Activated naive CD4-positive, alpha-beta T cell treated with anti-CD3 and anti-CD28 coated beads, Interleukin-2, amount 10 ng/mL, durations not matched to agents 5 hours and 36 hours (primary cell): ENCODE measurements at places on chromosomes 11 and 22. TPM values are rescaled to one million over a fixed set of nuclear protein-coding genes. Genes with fewer than 3 reads are reported as not detected.

Gene LMO2
- total RNA-seq = not detected

Gene MEI1
- 56.0 TPM for total RNA-seq

Gene SNX32
- 2.2 TPM for total RNA-seq

Gene GNAZ
- 0.14 TPM for total RNA-seq

Gene TMEM121B
- total RNA-seq = 0.12 TPM

Gene C22orf42
- total RNA-seq = not detected
